Amniotic epithelial cell (primary cell): ENCODE measurements at places on chromosomes 4 and X.
A peak's percentile ranks its signal among the peaks of the same experiment; 100 is the strongest.

DNA sequence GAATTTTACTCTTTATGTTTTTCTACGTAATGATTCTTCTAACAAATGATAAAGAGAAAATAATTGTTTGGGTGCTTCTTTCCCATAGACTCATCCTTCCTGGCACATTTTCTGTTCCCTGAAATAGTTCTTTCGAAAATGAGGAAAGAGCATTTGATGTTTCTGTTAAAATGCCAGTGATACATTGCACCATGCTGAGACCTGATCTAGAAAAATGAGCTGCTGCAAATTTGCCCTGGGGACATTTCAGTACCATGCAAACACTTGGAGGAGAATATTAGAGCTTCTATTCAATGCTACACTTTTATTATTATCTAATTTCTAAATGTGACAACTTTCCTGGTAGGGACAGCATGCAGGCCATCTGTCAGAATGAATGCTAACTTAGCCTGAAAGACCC, 83.3 kb downstream of the C4orf33 start:
- DNase-seq, result no peak

GRCh38 chr4:127018381-127018780, 614.4 kb upstream of the INTU start:
- DNase-seq, result no peak

DNA sequence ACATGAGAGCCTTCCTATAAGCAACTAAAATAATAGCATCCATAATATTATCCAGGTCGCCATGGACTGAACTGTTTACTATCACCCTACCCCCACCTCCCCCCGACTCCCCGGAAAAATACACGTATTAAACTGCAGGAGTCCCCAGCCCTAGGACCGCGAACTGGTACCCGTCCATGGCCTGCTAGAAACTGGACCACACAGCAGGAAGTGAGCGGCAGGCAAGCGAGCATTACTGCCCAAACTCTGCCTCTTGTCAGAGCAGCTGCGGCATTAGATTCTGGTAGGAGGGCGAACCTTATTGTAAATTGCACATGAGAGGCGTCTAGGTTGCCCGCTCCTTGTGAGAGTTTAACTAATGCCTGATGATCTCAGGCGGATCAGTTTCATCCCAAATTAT, 405.8 kb upstream of the ADGRL3 start:
- DNase-seq, result no peak

DNA sequence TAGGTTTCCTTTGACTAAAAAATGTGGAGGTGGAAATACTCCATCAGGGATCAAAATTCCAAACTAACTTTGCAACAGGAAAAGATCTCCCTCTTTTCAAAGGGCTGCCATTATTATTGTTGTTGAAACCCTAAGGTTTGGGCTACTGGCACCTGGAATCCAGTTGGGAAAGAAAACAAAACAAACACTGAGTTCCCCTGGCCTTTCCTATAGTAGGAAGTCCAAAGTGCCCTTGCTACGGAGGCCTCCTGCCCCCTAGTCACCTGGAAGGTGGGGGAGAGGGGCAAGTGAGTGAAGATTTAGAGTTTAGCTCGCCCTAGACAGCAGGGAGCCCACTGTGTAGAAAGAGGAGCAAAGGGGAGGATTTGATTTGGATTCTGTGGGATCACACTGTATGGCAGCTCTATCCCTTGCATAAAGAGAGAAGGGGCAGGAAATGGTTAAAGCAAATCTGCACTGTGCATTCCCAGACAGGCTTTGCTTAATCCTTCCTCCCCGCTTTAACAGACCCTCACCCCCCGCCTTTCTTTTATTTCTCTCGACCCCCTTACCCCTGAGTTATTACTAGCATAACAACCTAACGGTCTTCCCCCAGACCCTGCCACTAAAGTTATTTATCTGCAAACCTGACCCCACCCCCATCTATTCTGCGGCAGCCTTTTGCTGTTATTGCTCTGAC, 627 bp upstream of the FAT4 start:
- peak; percentile 7 for DNase-seq

DNA sequence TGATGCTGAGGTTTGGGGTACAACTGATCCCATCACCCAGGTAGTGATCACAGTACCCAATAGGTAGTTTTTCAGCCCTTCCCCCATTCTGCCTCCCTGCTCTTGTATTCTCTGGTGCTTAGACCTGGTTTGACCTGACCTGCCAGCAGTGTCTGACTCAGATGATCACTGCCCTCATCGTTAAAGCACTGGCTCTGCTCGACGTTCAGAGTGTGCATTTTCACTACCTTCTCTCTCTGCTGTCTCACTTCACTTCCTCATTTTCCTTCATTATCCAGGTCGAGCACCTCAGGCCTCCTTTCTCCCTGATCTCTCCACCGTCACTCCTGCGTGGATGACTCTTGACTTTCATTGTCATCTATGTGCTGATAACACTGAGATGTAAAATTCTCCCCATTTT, 83.6 kb downstream of the PARM1 start:
- DNase-seq, result peak; percentile 9

GRCh38 chrX:100373673-100374072, 36.4 kb downstream of the PCDH19 start:
- DNase-seq, result no peak

GRCh38 chrX:77450996-77451395, 3.8 kb downstream of the FGF16 start:
- DNase-seq, result peak; percentile 37

GRCh38 chr4:749698-750666, 44.4 kb downstream of the PCGF3 start:
- DNase-seq, result peak; percentile 70

DNA sequence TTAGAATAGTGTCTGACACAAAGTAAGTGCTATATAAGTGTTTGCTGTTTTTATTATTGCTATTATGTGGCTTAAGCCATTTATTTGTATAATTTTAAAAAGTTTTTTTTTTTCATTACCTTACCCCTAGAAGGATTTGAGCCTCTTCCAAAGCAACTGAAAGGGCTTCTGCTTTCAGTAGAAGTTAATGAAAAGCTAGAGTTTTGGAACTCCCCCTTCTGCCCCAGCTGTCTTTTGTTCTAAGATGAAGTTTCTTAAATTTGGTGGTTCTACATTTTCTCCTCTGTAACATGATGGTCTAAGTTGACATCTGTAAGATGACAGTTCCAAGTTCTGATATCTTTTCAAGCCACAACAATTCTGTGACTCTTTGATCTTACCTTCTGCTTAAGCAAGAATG, 30.3 kb downstream of the FHIP1A start:
- DNase-seq, result no peak

DNA sequence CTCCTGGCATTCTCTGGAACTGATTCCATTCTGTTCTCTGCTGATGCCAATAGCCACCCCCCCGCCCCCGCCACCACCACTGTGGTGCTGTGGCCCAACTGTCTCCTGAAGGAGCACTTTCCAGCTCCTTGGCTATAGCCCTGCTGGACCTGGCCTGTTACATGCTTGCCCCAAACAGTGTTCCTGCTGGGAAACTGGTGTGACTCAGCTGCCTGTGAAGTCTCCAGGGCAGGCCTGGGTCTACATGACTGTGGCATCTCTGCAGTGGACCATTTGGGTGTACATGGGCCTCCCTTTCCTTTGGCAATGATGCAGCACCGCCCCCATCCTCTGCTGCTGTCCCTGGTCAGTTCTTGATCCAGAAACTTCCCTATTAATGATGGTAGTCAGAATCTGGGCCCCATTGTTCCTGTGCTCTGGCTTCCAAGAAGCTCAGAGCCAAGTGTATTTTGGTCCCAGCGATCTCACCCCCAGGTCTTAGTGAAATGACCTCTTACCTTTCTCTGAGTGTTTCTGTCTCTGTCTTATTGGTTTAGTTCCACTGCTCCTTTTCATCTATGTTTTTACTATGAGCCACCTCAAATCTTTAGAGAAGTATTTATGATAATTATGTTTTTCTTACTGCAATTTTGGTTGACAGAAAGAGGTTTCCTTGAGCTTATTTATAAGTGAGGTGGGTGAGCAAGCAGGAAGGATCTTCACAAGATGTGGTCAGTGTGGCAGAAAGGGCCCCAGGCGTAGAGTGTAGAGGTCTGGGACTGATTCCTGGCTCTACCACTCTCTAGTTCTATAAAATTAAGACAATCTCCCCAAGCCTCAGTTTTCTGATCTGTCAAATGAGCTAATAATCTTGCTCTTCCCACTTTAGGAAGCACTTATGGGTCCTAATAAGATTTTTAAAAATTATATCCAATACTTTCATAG, 210.7 kb upstream of the EOLA2 start:
- DNase-seq, result no peak
